ENCODE measurements at places on chromosomes 5 and 9.

GRCh38 chr5:174834081-174834480, 109.7 kb downstream of the MSX2 start:
- DNase-seq = no peak

GRCh38 chr5:59035681-59036080, 452.8 kb downstream of the RAB3C start:
- no peak for DNase-seq

- no peak for DNase-seq
Measured at GRCh38 chr9:122056484-122056883, 36.6 kb downstream of the TTLL11 start.

GRCh38 chr9:2356041-2356790, 265.4 kb upstream of the VLDLR start:
- no peak for DNase-seq

GRCh38 chr5:59126708-59127573, 544.1 kb downstream of the RAB3C start:
- no peak for DNase-seq

GRCh38 chr5:60178101-60178500, 284.6 kb upstream of the PDE4D start:
- DNase-seq = no peak

DNA sequence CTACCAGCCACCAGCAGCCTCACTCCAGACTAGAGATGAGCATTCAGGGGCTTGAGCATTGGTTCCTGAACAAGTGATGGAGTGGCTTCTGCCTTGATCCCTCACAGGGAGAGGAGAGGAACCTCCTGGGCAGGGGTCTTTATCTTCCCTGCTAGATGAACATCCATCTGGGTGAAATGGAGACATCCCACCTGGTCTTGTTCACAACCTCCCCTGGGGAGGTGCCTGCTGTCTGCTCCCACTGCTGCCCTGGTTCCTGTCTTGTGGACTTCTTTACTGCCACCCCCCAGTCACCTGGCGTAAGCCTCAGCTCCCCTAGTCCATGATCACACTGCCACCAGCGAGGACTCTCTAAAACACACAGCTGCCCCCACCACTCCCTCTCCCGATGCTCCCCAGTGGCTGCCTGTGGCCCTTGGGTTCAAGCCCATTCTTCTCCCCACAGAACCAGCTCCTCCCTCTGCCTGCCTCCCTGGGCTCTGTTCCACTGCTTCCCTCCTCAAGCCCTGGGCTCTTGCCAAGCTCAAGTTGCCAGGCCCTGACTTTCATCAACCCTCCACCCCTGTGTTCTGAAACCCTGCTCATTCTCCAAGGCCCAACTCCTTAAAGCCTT, 51.5 kb downstream of the COL15A1 start:
- no peak for DNase-seq

GRCh38 chr5:96226941-96227552, 206.0 kb downstream of the PCSK1 start:
- no peak for DNase-seq

GRCh38 chr9:113957351-113957750, 81.2 kb downstream of the ZNF618 start:
- no peak for DNase-seq

DNA sequence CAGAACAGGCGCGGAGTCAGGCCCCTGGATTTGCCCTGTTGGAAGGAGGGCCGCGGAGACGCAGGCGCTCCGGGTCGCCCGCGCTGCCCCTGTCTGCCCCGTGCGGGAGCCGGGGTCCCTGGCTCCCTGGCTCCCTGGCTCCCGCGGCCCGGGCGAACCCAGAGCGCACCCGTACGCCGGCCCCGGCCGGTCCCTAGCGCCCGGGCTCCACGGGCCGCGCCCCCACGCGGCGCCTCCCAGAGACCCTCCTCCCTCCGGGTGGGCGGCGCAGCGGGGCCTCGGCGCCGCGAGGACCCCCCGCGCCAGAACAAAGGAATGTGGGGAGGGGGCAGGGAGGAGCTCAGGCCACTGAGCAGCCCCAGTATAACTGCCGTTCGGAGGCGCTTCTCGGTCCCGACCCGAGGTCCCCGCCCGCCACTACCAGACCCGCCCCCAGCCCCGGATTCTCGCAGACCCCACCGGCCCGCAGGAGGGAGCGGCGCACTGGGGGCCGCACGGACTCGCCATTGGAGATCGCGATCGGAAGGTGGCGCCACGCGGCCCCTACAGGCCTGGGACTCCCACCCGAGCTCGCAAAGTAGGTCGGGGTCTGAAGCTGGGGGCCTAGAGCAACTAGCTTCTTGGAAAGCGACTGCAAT, 2.4 kb downstream of the NFIL3 start:
- no peak for DNase-seq

GRCh38 chr9:83999141-83999918, 18.7 kb downstream of the RMI1 start:
- DNase-seq = no peak

- DNase-seq = no peak
Measured at GRCh38 chr5:143341807-143342570, 61.5 kb downstream of the NR3C1 start.

GRCh38 chr9:128913995-128914772, 6.6 kb upstream of the PHYHD1 start:
- DNase-seq = no peak

- no peak for DNase-seq
Measured at GRCh38 chr9:87108661-87109060, 161.4 kb upstream of the GAS1 start.

GRCh38 chr5:61268871-61269270, 63.2 kb upstream of the ZSWIM6 start:
- no peak for DNase-seq

DNA sequence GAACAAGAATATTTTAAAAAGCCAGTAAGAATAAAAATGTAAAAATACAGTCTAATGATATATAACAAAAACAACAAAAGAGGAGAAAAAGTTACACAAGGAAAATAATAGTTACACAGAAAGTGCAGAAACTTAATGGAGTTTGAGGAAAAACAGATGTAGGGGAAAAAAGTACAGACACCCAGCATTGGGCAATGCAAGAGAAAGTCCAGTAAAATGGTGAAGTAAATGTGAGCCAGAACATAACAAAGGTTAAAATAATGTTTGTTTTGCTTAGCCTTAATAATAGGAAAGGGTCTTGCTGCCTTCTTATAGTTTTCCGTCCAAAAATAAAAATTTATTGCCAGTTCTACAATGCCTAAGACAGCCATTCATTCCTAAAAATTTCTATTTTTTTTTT, 364.2 kb downstream of the NNT start:
- no peak for DNase-seq

GRCh38 chr9:113528088-113528487, 64.6 kb downstream of the RGS3 start:
- DNase-seq = no peak

DNA sequence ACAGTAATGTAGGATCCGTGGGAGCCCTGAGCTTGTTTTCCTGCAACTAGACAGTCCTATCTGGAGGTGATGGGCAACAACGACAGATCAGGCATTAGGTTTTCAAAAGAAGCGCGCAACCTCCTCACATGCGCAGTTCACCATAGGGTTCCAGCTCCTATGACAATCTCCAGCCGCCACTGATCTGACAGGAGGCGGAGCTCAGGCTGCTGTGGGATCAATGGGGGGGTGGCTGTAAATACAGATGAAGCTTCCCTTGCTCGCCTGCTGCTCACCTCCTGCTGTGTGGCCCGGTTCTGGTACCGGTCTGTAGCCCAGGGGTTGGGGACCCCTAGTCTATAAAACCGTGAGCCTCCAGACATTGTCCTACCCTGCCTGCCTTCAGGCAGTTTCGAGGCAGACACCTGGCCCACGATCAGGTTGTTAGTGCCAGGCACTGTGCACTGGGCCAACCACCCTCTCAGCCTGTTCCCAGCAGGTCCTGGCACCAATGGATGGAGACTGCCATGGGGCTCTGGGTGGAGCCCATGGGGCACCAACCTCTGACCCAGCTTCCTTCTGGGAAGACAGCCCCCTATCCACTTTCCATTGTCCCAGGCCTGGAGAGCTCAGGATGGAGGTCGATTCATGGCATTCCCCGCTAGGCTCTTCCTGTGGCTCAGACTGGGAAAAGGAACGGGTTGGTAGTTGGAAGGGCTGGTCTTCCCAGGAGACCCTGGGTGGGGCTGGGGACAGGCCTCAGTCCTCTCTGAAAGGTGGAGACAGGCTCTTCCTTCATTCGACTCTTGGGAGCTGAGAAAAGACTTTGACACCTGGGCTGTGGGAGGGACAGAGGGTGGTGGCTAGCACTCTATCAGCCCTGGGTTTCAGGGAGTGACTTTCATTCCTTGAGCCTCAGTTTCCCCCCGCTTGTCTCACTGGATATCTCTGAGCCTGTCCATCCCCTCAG, 1.7 kb downstream of the ENDOG start:
- DNase-seq = no peak

GRCh38 chr5:74685979-74686631, 1.1 kb downstream of the HEXB start:
- no peak for DNase-seq

- DNase-seq = no peak
Measured at GRCh38 chr5:36613241-36613640, 6.8 kb downstream of the SLC1A3 start.

GRCh38 chr5:167244583-167244982, 1046.9 kb upstream of the WWC1 start:
- no peak for DNase-seq

DNA sequence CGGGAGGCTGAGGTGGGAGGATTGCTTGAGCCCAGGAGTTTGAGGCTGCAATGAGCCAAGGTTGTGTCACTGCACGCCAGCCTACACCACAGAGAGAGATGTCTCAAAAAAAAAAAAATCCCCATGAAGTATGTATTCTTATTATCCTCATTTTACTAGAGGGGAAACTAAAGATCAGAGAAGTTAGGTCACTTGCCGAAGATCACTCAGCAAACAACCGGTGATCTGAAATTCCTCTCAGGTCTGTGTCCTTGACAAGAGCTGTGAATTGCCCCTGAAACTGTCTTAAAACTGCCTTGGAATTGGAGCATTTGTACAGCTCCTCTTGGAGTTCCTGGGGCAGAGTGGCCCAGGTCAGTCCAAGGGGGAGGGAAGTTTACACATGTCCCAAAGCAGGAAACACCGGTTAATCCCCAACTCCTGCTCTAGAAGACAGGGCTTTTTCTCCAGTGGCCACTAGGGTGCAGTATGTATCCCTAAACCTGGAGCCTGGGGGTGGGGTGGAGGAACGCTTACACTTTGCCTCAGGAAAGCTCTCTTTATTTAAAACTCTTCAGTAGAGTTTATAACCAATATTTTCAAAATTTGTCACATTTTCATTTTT, 27.6 kb downstream of the AQP7 start:
- DNase-seq = no peak

DNA sequence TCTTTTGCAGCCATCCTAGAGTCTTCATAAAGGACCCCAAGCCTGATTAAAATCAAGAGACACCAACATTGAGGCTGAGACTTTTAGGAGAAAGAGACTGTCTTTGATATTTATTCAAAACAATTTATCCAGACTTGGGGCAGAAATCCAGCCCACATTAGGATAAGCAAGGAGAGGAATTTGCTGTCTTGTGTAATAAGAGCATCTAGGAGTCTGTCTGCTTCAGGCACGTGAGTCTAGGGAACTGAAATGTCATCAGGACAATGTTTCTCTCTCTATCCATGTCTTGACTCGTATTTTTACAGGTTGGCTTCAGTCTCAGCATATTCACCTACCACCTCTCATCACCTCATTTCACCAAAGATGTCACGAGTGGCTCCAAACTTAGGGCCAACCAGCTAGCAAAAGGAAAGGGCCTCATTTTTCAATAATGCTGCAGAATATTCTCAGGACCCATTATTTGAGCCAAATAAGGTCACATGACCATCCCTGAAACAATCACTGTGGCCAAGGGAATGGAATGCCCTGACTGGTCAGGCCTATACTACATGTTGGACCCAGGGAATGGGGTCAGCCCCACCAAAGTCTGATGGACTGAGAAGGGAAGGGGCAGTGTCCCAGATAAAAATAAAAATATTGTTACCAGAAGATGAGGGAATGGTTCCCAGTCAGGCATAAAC, 70.3 kb upstream of the SAP30L start:
- no peak for DNase-seq

DNA sequence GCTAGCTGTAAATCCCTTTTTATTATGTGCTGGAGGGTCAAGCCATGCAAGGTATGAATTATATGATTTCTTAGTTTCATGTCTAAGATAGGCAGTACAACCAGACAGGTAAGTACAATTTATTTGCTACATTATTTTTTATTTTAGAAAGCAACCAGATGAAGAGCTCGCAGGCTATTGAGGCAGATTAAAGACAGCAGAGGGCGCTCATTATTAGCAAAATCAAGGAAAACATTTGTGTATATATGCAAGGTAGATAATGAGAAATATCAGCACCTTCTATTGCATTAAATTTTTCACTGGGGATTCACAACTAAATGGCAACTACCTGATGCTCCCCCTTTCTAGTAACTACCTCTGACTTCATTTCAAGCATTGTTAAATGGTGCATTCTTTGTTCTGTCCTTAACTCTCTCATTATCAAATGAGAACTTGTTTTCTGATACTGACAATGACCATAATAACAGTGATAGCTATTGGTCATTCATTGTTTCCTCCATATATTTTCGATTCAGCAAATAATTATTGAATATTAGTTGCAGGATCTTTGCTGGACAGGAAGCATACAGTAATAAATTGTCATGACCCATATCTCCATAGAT, 8.6 kb downstream of the SCGB3A2 start:
- no peak for DNase-seq

GRCh38 chr5:91977579-91977978, 594.5 kb upstream of the ARRDC3 start:
- no peak for DNase-seq

GRCh38 chr5:12885018-12885417, 980.8 kb upstream of the CTNND2 start:
- no peak for DNase-seq

GRCh38 chr9:3434594-3434993, 91.2 kb downstream of the RFX3 start:
- DNase-seq = no peak

GRCh38 chr9:117744856-117745389, 40.7 kb downstream of the TLR4 start:
- DNase-seq = no peak

DNA sequence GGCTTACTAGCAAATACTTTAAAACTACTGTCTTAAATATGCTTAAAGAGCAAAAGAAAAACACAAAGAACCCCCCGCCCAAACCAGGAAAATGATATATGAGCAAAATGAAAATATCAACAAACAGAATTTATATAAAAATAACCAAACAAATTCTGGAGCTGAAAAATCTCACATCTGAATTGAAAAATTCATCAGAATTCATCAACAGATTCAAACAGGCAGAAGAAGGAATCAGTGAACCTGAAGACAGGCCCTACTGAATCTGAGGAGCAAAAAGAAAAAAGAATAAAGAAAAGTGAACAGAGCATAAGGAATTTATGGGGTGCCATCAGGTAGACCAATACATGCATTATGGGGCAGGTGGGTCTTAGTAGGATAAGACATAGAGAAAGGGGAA, 49.8 kb upstream of the SPTLC1 start:
- no peak for DNase-seq

Measured in bone marrow (tissue), 2 donors.